Peyer's patch (tissue), 4 donors: ENCODE measurements at places on chromosomes 11 and 22. TPM values are rescaled to one million over a fixed set of nuclear protein-coding genes. Genes with fewer than 3 reads are reported as not detected.
A peak's percentile ranks its signal among the peaks of the same experiment; 100 is the strongest.

The CBLIF gene
- not detected for total RNA-seq

The MS4A15 gene
- not detected for total RNA-seq

The OR8H2 gene
- not detected for total RNA-seq

The TRIM66 gene
- total RNA-seq: 21.5 TPM

The ISX gene
- 26.4 TPM for total RNA-seq

The CCDC15 gene
- total RNA-seq: 2.7 TPM

The USP35 gene
- total RNA-seq: 6.6 TPM

The GLB1L2 gene
- total RNA-seq: 9.1 TPM

The TBX1 gene
- 4.1 TPM for total RNA-seq

The PLEKHB1 gene
- total RNA-seq: 12.1 TPM

DNA sequence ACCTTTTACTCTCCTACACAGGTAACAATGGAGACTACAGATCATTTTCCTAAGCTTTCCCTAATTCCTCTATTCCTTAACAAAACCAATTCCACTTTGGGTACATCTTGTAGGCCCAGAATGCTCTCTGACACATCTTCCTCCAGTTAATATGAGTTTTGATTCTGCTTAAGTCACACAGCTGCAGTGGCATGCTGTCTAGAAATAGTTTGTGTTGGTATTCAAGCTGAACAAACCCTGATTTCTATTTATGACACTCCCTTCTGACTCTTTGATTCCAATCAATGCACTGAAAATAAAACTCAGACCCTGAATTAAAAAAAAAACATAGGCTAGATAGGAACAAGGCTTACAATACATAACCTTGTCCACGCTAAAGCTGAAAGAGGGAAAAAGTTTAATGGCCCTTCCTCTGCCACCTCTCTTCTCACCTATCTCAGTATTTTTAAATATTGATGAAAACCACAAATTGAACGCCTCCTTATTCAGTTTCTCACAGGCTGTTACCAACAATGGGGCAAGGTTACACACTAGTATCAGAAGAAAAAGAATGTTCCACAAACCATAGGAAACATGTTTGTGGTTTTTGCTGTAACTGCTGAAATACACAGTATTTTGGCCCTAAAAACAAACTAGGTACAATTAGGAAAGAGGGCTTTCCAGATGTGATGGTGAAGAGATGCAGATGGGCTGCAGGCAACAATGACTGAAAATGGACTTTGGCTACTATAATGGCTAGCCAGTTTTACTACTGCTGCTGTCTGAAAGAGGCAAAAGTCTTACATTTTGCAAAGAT lies 35.7 kb upstream of the GAB2 start:
- no peaks in the 10 kb centered on the region for H3K27me3 ChIP-seq
- no peak overlapping the region for H3K27ac ChIP-seq
- H3K36me3 ChIP-seq: no peaks in the 10 kb centered on the region
- no peak for DNase-seq
- no peak overlapping the region for H3K4me3 ChIP-seq

DNA sequence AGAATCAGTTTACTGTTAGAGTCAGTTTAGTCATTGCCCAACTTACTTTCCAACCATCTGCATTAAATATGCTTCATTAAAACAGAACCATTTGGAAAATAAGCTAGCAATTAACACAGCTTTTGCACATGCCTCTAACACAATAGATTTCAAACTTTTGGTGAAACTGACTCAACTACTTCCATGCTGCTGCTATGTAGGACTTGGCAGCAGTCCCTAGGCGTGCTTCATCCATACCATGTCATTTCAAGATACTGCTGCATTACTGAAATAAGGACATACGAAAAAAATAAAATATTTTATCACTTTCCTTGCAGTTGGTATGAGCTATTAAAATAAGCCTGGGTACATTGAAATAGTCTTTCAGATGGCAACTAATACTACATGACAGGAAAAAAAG lies 65.5 kb upstream of the SOX6 start:
- H3K27ac ChIP-seq: no peak overlapping the region
- DNase-seq: no peak
- H3K4me1 ChIP-seq: no peaks in the 10 kb centered on the region
- no peaks in the 10 kb centered on the region for H3K27me3 ChIP-seq

- DNase-seq: peak; percentile 61
- no peaks in the 10 kb centered on the region for H3K27me3 ChIP-seq
- H3K27ac ChIP-seq: peak overlapping the region; percentile 71
- H3K4me3 ChIP-seq: no peak overlapping the region
- no peaks in the 10 kb centered on the region for H3K36me3 ChIP-seq
Measured at GRCh38 chr22:39173787-39174497, 21.5 kb upstream of the CBX7 start.

DNA sequence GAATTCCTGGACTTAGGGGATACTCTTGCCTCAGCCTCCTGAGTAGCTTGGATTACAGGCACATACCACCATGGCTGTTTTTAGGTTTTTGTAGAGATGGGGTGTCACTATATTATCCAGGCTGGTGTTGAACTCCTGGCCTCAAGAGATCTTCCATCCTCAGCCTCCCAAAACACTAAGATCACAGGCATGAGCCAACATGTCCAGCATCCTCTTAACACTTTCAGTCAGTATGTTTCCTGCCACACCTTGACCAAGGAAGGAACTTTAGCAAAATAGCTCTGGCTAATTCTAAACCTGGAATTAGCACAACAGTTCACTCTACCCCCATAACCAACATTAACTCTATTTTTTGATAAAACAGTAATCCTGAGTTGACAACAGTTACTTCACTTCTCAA lies 27.2 kb upstream of the DNAJB7 start:
- no peaks in the 10 kb centered on the region for H3K36me3 ChIP-seq
- H3K27me3 ChIP-seq: no peaks in the 10 kb centered on the region
- DNase-seq: no peak

DNA sequence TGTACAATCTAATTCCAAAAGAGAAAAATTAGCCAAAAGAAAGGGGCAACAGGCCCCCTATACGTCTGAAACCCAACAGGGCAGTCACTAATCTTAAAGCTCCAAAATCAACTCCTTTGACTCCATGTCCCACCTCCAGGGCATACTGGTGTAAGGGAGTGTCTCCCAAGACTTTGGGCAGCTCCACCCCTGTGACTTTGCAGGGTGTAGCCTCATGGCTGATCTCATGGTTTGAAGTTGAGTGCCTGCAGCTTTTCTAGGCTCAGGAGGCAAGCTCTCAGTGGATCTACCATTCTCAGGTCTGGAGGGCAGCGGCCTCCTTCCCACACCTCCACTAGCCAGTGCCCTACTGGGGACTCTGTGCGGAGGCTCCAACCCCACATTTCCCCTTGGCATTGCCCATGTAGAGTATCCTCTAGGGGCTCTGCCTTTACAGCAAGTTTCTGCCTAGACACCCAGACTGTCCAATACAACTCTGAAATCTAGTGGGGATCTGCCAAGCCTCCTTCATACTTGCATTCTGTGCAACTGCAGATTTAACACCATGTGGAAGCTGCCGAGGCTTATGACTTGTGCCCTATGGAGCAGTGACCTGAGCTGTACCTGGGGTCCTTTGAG lies 94.5 kb downstream of the TRIM29 start:
- peak; percentile 8 for DNase-seq
- H3K36me3 ChIP-seq: no peaks in the 10 kb centered on the region
- no peaks in the 10 kb centered on the region for H3K4me1 ChIP-seq

- H3K36me3 ChIP-seq: no peaks in the 10 kb centered on the region
- no peaks in the 10 kb centered on the region for H3K27me3 ChIP-seq
- no peak for DNase-seq
- H3K27ac ChIP-seq: no peak overlapping the region
- H3K4me1 ChIP-seq: no peaks in the 10 kb centered on the region
- no peak overlapping the region for H3K4me3 ChIP-seq
Measured at GRCh38 chr11:97516688-97517087, 1126.9 kb downstream of the JRKL start.

- no peaks in the 10 kb centered on the region for H3K36me3 ChIP-seq
- no peak for DNase-seq
- no peak overlapping the region for H3K27ac ChIP-seq
- H3K4me3 ChIP-seq: no peak overlapping the region
- no peaks in the 10 kb centered on the region for H3K27me3 ChIP-seq
Measured at GRCh38 chr11:18765554-18765953, 26.0 kb downstream of the PTPN5 start.

DNA sequence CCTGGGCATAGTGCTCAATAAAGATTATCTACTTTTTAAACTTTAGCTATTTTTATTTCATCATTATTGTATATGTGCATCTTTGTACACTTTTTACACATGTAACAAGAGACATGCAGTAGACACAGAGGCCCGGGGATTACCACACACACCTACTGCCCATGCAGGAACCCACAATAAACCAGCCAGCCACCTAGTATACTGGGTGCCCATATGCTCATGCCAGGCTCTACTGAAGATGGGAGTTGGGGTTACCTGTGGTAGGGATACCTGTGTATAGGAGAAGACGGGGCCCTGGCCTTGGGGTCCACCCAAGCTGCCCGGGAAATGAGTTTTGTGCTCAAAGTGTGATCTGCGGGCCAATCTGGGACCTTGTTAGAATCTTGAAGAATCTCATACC lies 31.2 kb upstream of the P2RY2 start:
- peaks cover 40% of the 10 kb centered on the region for H3K4me1 ChIP-seq
- DNase-seq: peak; percentile 14
- H3K27me3 ChIP-seq: no peaks in the 10 kb centered on the region
- no peak overlapping the region for H3K4me3 ChIP-seq
- no peak overlapping the region for H3K27ac ChIP-seq
- no peaks in the 10 kb centered on the region for H3K36me3 ChIP-seq

DNA sequence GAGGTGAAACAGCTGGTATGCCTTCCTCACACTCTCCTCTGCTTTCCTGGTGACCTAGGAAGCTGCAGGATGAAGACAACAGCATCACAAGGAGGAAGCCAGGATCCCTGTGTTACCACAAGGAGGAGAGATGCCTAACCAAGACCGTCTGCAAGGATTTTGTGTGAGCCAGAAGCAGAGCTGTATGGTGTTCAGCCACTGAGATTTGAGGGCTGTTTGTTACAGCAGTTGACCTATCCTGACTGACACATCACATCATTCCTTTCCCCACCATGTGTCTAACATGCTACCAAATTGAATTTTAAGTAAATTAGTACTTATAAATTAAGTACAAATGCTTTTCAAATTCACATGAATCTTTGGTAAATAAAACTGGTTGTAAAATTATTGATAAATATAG lies 8.9 kb upstream of the CHKA start:
- no peak for DNase-seq
- H3K4me1 ChIP-seq: no peaks in the 10 kb centered on the region
- no peaks in the 10 kb centered on the region for H3K36me3 ChIP-seq

GRCh38 chr11:12200279-12200990 lies 90.0 kb downstream of the MICAL2 start:
- no peak overlapping the region for H3K4me3 ChIP-seq
- H3K4me1 ChIP-seq: no peaks in the 10 kb centered on the region
- DNase-seq: no peak
- no peaks in the 10 kb centered on the region for H3K27me3 ChIP-seq
- H3K36me3 ChIP-seq: peaks cover 11% of the 10 kb centered on the region
- no peak overlapping the region for H3K27ac ChIP-seq

DNA sequence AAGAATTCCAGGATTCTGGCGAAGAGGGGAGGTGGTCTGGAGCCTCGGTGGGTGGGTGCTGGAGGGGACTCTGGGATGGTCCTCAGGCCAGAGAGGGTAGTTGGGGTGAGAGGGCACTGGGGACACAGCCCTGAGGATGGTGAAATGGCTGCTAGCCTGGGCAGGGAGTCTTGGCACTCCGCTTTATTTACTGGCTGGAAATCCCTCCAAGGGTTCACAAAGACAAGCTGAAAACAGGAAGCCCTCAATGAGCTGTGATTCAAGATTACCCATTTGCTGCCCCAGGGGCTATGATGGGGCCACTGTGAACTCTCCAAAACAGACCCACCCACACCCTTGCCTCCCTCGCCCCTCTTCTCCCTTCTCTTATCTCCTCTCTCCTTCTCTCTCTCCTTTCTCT lies 71.9 kb downstream of the FBXO7 start:
- no peak overlapping the region for H3K27ac ChIP-seq
- no peaks in the 10 kb centered on the region for H3K4me1 ChIP-seq
- H3K27me3 ChIP-seq: no peaks in the 10 kb centered on the region
- no peaks in the 10 kb centered on the region for H3K36me3 ChIP-seq
- H3K4me3 ChIP-seq: no peak overlapping the region

- H3K4me1 ChIP-seq: peaks cover 9% of the 10 kb centered on the region
- H3K27me3 ChIP-seq: peaks cover 27% of the 10 kb centered on the region
- DNase-seq: peak; percentile 44
- H3K27ac ChIP-seq: no peak overlapping the region
- H3K36me3 ChIP-seq: no peaks in the 10 kb centered on the region
Measured at GRCh38 chr22:50009765-50010675, 2.5 kb downstream of the IL17REL start.

DNA sequence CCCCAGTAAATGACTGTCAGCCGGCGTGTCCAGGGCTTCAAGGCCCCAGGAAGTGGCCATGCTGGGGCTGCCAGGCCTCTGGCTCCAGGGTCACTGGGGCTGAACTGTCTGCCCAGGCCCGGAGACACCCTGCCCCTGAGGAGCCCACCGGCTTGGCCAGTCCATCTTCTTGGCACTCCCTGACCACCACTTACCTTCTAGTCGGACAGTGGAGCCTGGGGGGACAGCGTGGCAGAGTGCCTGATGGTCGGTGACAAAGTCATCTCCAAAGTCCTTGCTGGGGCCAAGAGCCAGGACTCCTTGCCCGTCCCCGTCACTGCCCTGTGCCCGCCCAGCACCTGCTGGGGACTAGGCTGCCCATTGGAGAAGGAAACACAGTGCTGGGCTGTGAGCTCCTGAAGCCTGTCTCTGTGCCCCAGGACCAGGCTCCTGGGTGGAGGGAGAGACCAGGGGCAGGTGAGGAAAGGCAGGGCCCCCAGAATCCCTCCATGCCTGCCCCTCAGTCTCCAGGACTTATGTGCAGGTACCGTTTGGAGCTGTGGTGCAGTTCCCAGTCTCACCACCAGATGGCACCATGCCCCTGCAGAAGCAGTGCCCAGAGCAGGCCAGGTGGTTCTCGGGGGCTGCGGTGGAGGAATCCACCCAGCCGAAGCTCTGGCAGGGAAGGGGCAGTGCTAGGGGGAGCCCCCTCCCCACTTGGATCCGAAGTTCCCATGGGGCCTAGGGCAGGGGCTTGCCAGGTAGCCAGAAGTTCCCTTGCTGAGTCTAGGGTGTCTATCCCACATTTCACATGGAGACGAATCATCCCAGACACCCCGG lies 6.0 kb upstream of the CCDC188 start:
- no peaks in the 10 kb centered on the region for H3K4me1 ChIP-seq
- no peaks in the 10 kb centered on the region for H3K27me3 ChIP-seq
- peak; percentile 95 for DNase-seq
- H3K4me3 ChIP-seq: no peak overlapping the region
- H3K27ac ChIP-seq: no peak overlapping the region
- no peaks in the 10 kb centered on the region for H3K36me3 ChIP-seq

GRCh38 chr11:124868331-124869274 lies 3.4 kb downstream of the ROBO3 start:
- H3K36me3 ChIP-seq: no peaks in the 10 kb centered on the region
- no peaks in the 10 kb centered on the region for H3K4me1 ChIP-seq
- peaks cover 57% of the 10 kb centered on the region for H3K27me3 ChIP-seq
- no peak overlapping the region for H3K4me3 ChIP-seq
- no peak overlapping the region for H3K27ac ChIP-seq
- peak; percentile 30 for DNase-seq

- DNase-seq: no peak
- H3K4me1 ChIP-seq: peaks cover 18% of the 10 kb centered on the region
- peak overlapping the region; percentile 30 for H3K4me3 ChIP-seq
- no peaks in the 10 kb centered on the region for H3K36me3 ChIP-seq
- no peaks in the 10 kb centered on the region for H3K27me3 ChIP-seq
Measured at GRCh38 chr11:34623463-34623862, 2.6 kb downstream of the EHF start.

- H3K36me3 ChIP-seq: no peaks in the 10 kb centered on the region
- H3K4me1 ChIP-seq: no peaks in the 10 kb centered on the region
- no peak for DNase-seq
- H3K27ac ChIP-seq: no peak overlapping the region
- H3K4me3 ChIP-seq: no peak overlapping the region
Measured at GRCh38 chr11:27420217-27420616, 52.4 kb downstream of the LGR4 start.
